ENCODE measurements at places on chromosomes 5 and 9.

DNA sequence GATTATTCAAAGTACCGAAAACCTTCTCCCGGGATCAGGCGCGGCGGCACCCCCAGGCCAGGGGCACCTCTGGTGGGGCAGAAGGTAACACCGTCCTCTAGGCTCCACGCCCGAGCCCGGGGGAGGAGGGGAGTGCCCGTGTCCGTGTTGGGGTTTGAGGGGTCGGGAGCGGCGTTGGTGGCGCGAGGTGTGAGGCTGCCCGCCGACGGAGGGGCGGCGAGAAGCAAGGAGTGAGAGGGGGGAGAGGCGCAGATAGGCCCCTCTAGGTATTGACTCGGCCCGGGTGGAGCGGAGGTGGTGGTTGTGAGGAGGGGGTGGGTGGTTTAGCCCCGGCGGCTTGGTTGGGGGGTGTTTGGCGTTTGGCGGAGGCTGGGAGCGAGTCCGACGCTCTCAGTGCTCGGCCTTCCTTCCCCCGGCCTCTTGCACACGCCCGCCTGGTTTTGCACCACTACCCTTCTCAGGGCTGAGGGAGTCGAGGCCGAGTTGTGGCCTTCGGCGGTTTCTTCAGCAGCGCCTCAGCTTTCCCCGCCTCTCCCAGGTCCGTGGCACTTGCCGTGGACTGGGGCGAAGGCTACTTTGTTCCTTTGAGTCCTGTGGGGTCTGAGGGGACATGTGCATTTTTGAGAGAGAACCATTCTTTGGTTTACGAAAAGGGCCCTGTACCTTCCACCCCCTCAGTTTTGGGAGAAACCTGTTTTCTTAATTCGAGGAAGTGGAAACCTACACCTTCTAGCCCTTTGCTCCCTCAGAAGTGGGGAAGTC, 450 bp downstream of the GPBP1 start:
- DNase-seq, result peak; percentile 33

DNA sequence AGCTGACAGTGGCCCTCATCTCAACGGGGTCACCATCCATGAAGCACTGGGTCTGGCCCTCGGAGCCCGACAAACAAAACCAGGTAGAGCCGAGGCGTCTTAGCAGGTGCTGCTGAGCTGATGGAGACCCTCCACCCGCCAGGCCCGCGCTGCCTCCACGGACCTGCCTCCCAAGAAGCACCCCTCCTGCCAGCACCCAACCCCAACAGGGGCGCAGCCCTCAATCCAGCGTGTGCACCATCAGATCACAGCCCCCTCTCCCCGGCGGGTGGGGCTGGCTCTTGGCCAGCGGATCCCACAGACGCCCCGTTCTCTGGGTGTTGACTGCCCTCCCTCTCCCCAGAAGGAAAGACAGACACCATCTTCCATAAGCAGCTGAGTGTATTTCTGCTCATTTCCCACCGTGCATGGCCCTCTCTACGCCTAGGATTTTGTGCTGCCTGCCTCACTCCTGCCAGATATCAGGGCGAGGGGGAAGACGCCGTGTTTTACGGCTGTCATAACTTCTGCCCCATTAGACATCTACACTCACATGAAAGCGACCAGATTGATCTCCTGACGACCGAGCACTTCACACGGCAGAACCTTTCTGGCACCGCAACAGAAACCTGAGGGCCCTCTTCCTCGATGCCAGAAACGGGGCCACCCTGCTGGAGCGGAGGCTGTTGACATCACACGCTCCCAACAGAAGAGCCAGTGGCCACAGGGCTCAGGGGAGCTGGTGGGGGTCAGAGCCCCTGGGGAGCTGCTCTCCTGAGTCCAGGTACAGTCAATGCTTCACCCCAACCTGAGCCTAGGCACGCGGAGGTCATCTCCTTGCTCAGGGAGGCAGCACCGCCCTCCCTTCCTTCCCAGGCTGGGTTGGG, 12.4 kb downstream of the NACC2 start:
- DNase-seq, result no peak

DNA sequence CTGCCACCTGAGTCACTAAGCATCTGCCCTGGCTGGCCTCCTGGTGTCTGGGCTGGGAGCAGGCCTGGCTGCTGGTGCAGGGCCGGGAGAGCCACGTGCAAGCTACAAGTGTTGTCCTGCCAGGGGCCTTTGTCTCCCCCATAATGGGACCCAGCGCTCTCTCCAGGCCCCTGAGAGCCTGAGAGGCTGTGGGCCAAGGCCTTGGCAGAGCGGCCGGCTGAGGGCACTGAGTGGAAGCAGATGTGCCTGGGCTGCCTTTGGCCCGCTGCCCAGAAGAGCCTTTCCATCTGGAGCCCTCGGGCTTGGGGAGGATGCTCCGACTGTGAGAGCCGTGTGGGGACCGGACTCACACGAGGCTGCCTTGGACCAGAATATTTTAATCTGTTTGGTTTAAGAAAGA, 185.5 kb downstream of the RGS3 start:
- DNase-seq, result peak; percentile 61

GRCh38 chr9:84874022-84874421, 204.5 kb downstream of the NTRK2 start:
- no peak for DNase-seq

- no peak for DNase-seq
These were observed 14.2 kb upstream of the AGGF1 start for GRCh38 chr5:77015938-77016569.

DNA sequence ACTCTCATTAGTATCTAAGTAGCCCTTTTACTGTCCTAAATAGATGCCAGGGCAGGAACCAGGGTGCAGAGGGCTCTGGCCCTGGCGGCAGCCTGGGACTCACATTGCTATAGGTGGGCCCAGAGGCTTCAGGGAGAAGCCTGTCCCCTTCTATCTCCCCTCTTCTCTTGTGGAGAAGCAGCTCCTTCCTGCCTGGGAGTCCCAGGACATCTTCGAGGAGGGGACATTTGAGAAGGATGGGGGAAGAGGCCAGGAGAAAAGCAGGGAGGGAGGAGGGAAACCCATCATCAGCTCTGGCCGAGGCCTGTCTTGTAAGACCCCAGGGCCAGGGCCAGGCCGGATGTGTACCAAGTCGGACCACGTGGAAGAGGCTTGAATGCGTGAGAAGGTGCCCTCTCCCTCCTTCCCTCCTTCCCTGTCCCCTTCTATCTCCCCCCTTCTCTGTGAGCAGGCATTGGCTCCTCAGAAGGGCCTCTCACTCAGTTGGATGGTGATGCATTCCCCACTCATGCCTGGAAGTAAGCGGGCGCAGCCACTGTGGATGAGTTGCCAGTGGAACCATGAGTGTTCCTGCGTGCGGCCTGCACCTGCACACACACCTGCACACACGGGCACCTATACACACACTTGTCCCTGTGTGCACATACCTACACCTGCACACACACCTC, 20.7 kb upstream of the LPCAT1 start:
- DNase-seq, result no peak

- no peak for DNase-seq
These were observed 187.2 kb upstream of the PANK3 start for GRCh38 chr5:168766426-168766700.

DNA sequence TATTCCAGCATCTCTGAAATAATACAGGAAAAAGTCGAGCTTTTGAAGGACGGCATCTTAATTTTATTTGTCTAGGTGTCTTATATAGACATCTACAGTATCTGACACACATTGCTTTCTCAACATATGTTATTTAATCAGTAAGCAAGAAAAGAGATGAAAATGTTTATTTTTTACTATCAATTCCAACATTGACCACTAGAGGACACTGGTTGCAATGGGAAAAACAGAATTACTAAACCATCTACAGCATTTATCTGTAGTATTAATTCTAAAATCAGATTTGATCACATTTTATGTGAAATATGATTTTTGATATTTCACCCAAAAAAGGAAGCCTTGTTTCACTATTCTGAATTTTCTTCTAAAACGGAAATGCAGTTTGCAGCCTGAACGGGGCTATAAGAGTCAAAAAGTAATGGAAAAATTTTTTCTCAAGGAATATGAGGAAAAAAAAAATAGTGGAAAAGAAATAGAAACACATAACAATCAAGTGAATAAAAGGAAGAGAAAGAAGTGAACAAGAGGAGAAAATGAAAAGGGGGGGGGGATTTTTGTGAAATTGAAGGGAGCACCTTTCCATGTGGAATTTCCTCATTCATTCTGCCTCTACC, 98.6 kb downstream of the OSTF1 start:
- DNase-seq, result no peak

DNA sequence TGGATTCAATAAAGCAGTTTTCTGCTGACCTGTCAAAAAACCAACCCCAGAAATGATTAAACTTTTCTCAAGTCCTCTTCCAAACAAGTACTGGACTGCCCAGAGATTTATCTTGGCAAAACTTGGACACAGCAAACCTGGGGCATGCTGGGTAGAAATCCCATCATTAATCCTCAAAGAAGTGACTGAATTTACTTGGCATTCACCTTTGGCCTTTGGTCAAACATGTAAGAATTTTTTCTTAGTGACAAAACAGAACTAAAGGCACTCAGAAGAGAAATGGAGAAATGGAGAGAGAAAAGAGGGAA, 248.6 kb upstream of the NREP start:
- DNase-seq, result no peak

DNA sequence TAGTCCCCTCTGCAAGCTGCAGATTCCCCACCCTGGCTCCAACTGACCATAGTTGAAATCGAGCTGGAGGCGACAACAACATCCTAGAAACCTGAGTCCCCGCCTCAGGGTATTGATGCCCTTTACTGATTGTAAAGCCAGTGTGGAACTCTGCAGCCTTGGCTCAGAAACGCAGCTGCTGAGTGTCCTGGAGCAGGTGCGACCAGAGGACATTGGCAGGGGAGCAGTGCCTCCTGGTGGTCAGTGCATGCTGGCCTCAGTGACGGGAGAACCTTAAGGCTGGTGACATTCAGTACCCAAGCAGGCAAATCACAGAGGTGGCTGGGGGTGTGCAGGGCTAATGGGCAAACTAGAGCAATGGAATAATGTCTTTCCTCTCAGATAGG, 20.4 kb upstream of the ZNF354B start:
- peak; percentile 48 for DNase-seq

DNA sequence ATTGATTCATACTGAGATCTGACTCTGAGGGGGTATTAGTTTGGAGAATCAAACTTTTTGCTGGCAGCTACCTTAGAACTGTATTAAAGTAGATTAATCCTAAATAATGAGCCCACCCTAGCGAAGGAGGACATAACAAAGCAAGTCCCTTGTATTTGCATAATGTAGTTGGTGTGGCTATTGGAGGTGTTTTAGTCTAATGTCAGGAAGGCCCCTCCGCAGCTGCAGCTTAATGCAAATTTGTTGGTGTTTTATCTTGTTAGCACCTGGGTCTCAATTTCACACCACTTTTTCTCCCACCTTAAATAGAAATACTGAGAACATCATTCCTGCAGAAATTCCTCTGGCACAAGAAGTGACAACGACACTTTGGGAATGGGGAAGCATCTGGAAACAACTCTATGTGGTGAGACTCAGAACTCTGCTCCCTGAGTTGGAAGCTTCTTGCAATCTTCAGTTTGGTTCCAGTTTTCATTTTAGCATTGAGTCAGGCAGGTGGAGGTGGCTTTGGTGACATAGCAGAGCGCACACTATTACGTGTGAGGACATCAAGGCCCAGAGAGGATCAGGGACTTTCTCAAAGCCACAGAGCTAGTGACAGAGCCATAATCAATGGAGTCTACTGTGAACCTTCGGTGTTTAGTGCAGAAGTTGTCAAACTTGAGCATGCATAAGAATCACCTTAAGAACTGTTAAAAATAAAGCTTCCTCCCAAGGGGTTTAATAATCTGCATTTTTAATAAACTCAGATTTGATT, 33.9 kb downstream of the DOCK2 start:
- DNase-seq, result no peak

GRCh38 chr5:17275289-17276158, 58.1 kb downstream of the BASP1 start:
- DNase-seq, result no peak

GRCh38 chr9:99905833-99906402, 536 bp upstream of the STX17 start:
- DNase-seq, result no peak

DNA sequence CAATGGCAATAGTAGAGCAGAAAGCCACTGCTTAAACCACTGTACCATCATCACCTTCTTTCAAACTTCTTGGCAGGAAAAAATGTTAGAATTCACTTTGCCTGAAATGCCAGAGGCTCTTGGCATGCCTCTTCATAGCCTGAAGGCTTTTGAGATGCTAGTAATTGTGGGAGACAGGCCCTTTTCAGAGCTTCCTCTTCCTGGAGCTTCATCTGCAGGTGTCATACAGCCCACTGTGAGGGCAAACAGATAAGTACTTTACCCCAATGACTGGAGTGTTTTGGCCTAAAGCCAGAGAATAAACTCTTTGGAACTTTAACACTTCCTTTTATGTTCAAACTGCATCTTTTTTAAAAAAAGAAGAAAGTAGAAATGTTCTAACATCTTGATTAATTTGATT, 81.3 kb upstream of the TMEM171 start:
- peak; percentile 7 for DNase-seq

- no peak for DNase-seq
These were observed 78.3 kb downstream of the DCP2 start for GRCh38 chr5:113054899-113055298.

- DNase-seq, result no peak
These were observed 225.2 kb downstream of the CFAP90 start for GRCh38 chr5:7625740-7626139.

DNA sequence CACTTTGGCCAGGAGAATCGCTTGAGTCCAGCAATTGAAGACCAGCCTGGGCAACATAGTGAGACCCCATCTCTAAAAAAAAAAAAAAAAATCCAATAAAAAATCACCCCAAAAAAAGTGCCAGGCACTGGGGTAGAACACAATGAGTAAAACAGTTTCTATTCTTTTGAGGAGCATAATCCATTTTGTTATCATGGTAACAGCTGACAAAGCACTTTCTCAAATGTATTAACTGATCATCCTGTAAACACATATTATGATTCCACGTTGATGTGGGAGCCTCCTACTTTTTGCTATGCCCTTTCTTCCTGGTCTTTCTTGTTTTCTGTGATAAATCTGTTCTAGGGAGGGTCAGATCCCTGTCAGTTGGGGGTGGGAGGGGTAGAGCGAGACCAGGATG, 20.7 kb upstream of the FAM13B start:
- DNase-seq, result no peak

- DNase-seq, result no peak
These were observed 229.2 kb upstream of the MPDZ start for GRCh38 chr9:13508681-13509080.

- no peak for DNase-seq
These were observed 756.0 kb upstream of the C9orf72 start for GRCh38 chr9:28329323-28329722.

DNA sequence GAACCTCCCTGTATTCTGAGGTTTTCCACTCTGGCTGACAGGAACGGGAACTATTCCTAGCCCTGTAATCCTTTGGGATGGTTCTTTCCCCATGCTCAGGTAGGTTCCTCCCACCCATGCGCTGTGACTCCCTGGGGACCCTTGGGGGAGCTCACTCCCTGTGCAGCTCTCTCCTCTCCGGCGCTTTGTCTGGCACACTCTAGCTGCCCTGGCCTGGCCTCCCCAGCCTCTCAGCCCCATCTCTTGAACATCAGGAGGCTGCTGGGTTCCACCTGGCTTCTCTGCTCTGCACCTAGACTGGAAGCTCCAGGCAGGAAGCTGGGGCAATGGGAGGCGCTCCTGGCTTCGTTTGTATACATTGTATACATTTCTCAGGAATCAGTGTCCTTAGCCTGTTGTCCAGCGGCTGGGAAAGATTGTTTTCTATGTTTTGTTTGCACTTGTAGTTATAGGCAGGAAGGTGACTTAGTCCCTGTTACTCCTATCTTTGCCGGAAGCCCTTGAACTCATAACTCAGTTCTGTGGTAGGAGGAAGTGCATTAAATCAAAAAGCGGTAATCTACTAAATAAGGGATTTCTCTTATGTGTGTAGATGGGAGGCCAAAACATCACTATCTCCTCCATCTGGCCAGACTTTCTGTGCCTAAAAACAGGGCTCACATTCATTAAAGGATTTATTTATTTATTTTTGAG, 20.4 kb downstream of the SLC25A25 start:
- DNase-seq, result no peak
